ENCODE measurements at places on chromosomes 1 and 21.
A peak's percentile ranks its signal among the peaks of the same experiment; 100 is the strongest.

GRCh38 chr1:165313903-165314302 lies 42.6 kb downstream of the LMX1A start:
- no peak for DNase-seq

- no peak for DNase-seq
Measured at GRCh38 chr1:50796272-50796671, 163.8 kb downstream of the FAF1 start.

DNA sequence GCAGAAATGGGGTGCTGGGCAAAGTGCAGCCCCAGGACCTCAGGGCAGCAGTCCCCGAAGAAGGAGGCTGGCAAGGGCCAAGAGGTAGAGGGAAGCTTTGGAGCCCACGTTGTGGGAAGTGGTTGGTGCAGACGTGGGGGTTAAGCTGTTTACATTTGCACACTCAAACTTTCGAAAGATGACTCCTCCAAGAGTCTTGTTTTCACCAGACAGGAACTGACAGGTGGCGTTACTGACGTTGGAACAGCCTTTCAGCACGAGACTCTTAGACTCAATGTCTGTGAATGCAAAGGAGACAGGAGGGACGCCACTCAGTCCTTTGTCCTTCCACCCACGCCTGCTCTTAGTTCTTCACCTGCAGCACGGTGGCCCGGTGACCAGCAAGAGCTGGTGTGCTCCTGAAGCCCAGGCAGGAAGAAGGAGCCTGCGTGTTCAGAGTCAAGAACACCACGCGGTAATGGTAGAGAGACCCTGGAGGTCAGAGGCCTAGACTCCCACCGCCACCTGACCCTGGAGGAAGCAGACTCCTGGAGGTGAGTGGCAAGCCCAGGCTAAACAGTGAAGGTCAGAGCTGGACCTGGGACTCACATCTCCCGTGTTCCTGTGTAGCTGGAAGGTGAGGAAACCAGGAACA lies 15.9 kb downstream of the LYPD8 start:
- no peak for DNase-seq

DNA sequence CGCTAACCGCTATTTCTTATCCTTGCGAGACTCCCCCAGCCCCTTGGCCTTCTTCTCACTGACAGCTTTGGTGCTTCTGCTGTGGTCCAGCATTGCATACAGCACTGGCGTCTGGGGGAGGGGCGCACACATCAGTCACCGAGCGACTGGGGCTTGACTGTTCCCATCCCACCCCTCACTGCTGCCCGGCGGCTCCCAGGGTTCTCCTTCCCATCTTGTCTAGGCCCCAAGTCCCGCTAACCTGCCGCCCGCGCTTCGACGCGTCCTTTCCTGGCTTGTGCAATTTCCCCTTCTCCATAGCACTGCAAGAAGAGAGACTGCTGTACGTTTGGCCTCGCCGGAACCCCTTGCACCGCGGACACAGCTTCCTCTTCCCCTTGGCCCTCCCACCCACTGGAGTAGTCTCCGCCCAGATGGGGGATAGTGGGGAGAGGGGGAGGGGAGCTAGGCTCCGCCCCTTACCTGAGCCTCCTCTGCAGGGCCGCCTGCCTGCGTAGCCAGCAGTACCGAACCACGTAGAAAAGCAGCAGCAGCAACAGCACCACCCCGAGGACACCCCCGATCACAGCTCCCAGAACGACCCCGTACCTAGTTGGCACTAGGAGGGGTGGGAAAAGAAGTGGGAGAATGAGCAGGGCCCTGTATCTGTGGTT lies 3.8 kb downstream of the MPZ start:
- no peak for DNase-seq

DNA sequence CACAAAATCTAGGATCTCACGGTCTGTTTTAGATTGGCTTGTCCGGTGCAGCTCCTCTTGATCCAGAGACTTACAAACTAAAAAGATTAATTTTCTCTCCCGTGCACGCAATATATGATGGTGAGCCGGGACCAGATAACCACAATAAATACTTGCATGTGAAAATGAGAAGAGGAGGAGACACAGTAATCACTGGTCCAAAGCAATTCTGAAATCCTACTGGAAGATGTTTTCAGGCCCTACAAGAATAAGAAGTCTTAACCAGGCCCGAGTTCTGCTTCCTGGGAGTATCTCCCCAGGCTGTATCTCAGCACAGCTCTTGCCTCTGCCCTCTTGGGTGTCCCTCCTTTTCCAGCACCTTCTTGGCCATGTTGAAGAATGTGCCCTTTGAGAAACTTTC lies 1.0 kb upstream of the WDR4 start:
- DNase-seq: no peak

DNA sequence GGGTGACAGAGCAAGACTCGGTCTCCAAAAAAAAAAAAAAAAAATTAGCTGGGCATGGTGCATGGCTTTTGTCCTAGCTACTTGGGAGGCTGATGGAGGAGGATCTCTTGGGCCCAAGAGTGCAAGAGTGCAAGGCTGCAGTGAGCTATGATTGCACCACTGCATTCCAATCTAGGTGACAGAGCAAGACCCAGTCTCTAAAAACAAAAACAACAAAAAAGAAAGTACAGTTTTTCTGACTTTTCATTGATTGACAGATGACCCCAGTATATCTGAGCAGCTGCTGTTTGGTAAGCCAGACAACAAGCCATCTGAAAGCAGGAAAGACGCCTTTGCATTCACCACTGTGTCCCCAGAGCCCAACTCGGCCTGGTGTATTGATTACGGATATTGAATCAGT lies 10.9 kb upstream of the DPT start:
- no peak for DNase-seq

- DNase-seq: no peak
Measured at GRCh38 chr1:6645018-6645417, 20.4 kb downstream of the THAP3 start.

DNA sequence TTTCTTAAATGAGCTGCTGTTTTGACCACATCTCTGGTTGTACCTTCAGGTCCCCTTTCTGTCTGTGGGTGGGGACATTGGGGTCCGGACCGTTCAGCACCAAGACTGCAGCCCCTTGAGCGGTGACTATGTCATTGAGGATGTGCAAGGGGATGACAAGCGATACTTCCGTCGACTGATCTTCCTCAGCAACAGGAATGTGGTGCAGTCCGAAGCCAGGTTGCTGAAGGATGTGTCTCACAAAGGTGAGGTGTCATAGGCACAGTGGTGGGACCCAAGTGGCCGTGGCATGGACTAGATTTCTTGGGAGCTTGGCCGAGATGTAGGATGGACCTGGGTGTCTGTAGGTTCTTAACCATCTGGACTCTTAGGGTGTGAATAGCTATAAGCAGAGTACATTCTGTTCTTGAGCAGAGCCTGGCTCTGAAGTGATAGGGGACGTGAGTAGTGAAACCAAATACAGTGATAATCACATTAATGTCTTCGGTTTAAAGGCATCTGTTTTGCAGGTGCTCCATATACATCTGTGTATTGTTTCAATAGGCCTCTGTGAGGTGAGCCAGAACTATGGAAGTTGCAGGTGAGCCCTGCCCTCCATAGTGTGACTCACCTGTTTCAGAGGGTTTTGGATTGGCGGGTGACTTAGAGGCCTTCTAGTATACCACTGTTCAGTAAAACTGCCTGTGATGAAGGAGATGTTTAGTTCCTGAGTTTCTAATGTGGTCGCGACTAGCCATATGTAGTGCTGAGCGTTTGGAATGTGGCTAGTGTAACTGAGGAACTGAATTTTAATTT lies 6.4 kb downstream of the METTL13 start:
- no peak for DNase-seq

- DNase-seq: no peak
Measured at GRCh38 chr1:230568676-230569075, 73.6 kb upstream of the COG2 start.

DNA sequence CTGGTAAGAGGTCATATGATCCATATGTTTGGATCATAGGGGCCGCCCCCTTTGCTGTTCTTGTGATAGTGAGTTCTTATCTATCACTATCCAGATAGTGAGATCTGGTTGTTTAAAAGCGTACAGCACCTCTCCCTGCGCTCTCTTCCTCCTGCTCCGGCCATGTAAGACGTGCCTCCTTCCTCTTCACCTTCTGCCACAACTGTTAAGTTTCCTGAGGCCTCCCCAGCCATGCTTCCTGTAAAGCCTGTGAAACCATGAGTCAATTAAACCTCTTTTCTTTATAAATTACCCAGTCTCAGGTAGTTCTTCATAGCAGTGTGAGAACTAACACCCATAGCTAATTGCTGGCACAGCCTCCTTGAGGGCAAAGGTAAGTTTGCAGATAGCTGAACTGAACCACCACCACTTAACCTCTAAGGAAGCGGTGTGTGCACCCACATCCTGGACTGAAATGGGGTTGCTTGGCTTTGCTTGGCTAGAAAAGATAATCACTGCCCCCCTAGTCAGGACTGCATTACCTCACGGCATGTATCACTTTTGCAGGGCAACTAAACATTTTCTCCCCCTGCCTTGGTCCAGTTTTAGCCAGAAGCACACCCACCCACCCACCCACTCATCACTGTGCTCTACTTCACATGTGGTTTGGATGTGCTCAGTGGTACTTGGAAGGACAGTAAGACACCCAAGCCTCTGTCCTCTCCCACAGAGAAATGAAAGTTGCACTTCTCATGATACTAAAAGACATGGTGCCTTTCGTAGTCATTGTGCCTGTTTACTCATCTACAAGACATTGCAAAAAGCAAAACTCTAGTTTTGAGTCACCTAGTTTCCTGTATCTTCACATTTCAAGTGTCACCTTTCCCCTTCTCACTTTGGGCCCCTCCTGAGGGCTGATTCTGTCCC lies 23.1 kb upstream of the PTAFR start:
- no peak for DNase-seq

- no peak for DNase-seq
Measured at GRCh38 chr1:26046246-26047095, 553 bp upstream of the SLC30A2 start.

- DNase-seq: no peak
Measured at GRCh38 chr21:45950740-45951515, 30.6 kb upstream of the COL6A1 start.

GRCh38 chr1:203308923-203309331 lies 3.6 kb downstream of the BTG2 start:
- no peak for DNase-seq

DNA sequence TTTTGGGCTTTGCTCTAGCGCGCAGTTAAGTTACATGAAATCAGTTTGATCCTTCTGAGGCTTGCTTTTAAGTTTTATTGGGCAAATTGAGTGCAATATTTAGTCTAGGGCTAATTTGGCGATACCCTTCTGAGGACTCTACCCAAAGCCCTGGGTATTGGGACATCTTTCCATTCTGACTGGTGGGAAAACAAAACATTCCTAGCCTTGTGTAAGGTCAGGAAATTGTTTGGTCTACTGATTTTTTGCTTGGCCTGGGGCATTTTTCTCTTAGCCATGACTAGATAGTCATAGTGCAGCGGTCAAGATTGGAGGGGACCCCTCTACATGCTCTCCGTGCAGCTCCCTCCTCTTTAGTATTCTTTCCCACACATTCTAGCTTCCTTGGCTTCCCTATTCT lies 189.6 kb upstream of the PTGFR start:
- DNase-seq: no peak

GRCh38 chr1:201663491-201664113 lies 124.7 kb downstream of the NAV1 start:
- no peak for DNase-seq

- DNase-seq: peak; percentile 84
Measured at GRCh38 chr1:72202761-72203160, 79.6 kb downstream of the NEGR1 start.

- DNase-seq: no peak
Measured at GRCh38 chr1:227917081-227917950, 30.4 kb downstream of the WNT9A start.

- no peak for DNase-seq
Measured at GRCh38 chr1:7253988-7254587, 468.8 kb downstream of the CAMTA1 start.

DNA sequence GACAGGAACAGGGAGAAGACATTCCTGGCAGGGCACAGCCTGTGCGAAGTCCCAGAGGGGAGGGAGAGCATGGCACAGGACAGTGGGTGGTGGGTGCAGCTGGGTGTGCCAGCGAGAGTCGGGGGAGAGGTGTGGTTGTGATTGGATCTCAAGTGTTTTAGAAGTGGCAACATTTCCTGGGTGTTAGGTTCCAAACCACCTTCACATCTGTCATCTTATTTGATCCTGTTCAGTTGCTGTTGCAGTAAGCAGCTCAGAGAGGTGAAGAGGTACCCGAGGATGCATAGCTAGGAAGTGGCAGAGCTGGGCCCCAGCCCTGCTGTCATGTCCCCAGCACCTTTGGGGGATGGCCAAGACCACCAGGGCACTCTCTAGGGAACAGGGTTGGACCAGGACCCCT lies 22.0 kb upstream of the DISP3 start:
- DNase-seq: no peak

DNA sequence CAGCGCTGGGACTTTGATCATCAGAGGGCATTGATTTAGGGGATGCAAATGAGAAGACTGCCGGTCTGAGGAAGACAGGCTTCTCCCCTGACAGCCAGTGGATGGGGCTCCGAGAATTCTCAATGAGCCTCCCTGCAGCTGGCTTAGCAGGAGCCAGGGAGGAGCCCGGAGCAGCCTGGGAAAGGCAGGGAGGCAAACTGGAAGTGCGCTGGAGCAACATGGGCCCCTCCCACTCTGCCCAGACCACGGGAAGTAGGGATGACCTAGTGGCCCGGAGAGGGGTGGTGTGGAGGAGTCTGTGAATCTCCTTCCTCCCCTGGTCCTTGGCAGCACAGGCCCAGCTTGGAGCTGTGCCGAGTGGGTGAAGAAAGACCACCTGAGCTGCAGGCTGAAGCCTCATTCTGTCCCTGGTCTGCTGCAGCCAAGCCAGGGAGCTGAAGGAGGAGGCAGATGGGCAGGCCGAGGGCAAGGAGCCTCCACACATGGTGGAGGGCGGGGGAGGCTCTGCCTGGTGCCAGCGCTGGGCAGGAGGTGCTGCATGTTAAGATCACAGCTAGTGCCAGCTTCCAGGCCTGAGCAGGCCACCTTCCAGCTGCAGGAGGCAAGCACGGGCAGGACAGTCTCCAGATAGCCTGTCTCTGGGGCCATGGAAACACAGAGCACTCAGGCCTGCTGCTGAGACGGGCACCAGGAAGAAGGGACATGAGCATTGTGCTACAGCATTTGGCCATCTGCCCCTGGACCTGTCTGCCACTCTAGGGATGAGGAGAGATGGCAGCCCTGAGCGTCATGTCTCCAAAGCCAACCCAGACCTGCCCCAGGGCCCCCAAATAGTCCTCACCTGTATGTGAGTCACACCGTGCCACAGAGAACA lies 12.2 kb upstream of the CLSTN1 start:
- DNase-seq: no peak

DNA sequence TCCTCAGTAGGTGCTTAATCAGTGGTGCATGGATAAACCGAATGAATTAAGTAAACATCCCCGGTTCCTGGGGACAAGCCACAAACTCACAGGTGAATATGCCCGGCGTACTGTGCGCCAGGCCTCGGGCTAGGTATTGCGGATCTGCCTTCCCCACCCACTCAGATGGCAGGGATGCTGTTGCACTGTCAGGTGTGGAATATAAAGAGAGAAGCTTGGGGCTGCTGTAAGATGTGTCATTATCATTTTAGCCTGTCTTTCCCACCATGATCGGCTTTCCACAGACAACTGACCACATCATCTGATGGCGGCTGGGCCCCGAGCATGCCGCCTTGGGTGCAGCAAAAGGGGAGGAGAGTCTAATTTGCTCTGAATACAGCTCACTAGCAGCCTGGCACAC lies 45.4 kb upstream of the LRP8 start:
- no peak for DNase-seq

- no peak for DNase-seq
Measured at GRCh38 chr1:12152113-12152891, 14.5 kb upstream of the TNFRSF1B start.

GRCh38 chr21:42541174-42541573 lies 27.5 kb downstream of the SLC37A1 start:
- no peak for DNase-seq

- DNase-seq: peak; percentile 86
Measured at GRCh38 chr21:21200103-21200938, 202.1 kb downstream of the NCAM2 start.
